ENCODE measurements at places on chromosomes 13 and 19.

- no peak for DNase-seq
These were observed 620.0 kb upstream of the ATXN8OS start for GRCh38 chr13:69487576-69487975.

DNA sequence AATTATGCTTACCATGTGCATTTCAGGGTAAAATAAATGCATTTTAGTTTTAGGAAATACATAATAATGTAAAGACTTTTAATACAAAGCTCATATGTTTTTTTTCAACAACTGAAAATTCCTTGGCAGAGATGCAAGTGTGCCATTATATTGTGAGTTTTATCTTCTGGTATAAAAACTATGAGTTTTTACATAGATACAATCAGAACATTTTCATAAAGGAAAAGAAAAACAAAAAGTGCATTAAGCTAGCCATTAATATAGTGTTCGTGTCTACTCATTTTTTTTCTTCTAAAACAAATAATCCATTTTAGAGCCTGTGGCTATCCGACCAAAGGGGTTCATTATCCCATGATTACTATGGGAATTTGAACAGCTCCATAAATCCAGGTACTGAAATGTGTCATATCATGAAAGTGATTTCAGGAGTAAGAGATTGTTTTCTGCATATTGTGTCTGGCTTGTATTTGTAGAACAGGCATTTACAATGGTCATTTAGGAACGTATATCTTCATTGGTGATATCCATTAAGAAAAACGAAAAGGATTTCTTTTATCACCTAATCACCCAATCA, 236.9 kb upstream of the SLC10A2 start:
- no peak for DNase-seq

DNA sequence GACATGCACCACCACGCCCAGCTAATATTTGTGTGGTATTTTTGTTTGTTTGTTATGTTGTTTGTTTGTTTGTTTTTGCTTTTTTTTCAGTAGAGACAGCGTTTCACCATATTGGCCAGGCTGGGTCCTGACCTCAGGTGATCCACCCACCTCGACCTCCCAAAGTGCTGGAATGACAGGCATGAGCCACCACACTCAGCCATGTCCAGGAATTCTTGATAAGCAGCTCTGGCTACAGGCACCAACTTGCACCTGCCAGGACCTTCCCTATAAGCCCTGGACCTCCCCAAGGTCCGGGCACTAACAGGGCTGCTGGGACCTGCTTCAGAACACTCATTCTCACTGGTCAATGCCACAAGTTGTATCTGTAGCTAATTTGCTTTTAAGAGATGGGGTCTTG, 48.7 kb downstream of the TINCR start:
- no peak for DNase-seq

GRCh38 chr19:4256563-4256962, 9.7 kb downstream of the YJU2 start:
- DNase-seq, result no peak

- DNase-seq, result peak; percentile 34
These were observed 7.2 kb downstream of the WDR18 start for GRCh38 chr19:991174-991931.

- no peak for DNase-seq
These were observed 57.3 kb downstream of the EFNB2 start for GRCh38 chr13:106478116-106478515.

DNA sequence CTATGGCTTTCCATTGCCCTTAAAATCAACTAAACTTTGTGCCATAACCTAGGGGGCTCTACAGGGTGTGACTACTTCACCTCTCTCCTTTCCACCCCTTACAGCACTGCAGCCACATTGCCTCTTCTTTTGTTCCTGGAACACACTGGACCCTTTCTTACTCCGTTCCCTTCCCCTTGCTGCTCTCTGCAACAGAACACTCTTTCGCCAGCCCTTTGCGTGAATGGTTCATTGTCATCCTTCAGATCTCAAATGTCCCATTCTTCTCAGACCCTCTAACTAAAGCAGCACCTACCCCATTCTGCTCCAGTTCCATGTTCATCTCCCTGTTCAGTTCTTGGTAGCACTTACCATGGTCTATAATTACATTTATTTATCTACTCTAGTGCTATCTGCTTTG, 208.3 kb downstream of the OXGR1 start:
- no peak for DNase-seq

GRCh38 chr19:38949580-38950367, 19.0 kb downstream of the MRPS12 start:
- peak; percentile 82 for DNase-seq

DNA sequence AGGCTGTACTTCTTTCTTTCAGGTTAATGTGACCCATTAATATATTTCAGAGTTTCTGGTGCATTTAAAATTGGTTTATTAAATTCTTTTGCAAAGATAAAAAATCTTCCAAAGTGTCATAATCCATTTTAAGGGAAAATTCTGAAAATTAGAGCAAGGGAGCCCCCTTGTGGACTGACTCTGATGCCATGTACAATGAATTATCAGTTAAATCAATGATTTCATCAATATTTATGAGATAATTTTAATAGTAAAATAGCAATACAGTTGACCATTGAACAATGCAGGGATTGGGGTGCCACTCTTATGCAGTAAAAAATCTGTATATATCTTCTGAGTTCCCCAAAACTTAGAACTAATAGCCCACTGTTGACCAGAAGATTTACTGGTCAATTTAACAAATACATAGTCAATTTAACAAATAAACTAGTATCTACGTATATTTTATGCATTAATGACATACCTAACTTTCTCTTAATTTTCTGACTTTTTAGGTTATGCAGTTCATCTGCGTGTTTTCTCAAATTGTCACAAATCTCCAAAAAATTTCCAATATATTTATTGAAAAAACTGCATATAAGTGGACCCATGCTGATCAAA, 479.1 kb upstream of the MIR17HG start:
- no peak for DNase-seq

- DNase-seq, result peak; percentile 72
These were observed at the start of gene PLPPR2 for GRCh38 chr19:11355160-11356073. Gene PLPPR2, plus strand, starts transcription at chr19:11355432. Its CDS starts 2,242 bp downstream, at chr19:11357674.

GRCh38 chr13:79149210-79149609, 256.8 kb downstream of the RBM26 start:
- no peak for DNase-seq

- peak; percentile 65 for DNase-seq
These were observed 17.4 kb upstream of the KCTD12 start for GRCh38 chr13:76903544-76904162.

DNA sequence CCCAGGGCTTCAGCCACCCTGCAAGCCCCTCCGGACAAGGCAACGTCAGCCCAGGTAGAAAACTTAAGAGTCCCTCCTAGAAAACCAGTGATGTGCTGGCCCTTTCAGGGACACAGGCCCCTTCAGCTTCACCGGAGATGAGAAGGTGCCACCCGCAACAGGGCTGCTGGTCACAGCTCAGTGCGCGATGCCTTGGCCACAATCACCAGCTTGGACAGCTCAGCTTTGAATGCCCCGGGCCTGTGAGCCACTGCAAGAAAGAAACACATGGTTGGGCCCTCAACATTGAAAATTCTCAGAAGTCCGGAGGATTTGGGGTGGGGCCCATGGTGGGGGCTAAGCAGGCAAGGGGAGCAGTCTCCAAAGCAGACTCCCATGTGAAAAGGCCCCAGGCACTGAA, 12.3 kb downstream of the MYDGF start:
- no peak for DNase-seq

GRCh38 chr13:76708138-76708688, 178.0 kb downstream of the KCTD12 start:
- no peak for DNase-seq

GRCh38 chr19:47643281-47643680, 34.3 kb downstream of the BICRA start:
- no peak for DNase-seq

DNA sequence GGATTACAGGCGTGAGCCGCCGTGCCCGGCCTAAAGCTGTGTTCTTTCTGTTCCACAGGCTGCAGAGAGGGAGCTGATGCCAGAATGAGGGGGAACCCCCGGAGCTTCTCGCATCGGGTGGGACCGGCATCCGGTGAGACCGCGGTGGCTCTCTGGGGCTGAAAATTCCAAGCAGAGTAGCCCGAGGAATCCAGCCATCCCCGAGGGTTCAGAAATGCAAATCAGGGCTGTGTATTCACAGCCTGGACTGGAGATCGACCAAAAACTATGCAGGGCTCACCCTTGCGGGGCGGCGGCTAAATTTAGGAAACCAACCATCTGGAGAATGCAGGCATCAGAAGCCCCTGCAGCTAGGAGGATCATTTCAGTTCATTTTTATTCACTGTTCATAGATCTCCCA, 99.2 kb downstream of the GNG7 start:
- no peak for DNase-seq

GRCh38 chr13:26660185-26660584, 100.4 kb downstream of the GPR12 start:
- no peak for DNase-seq

GRCh38 chr19:5615756-5616327, 6.7 kb downstream of the SAFB2 start:
- DNase-seq, result no peak

DNA sequence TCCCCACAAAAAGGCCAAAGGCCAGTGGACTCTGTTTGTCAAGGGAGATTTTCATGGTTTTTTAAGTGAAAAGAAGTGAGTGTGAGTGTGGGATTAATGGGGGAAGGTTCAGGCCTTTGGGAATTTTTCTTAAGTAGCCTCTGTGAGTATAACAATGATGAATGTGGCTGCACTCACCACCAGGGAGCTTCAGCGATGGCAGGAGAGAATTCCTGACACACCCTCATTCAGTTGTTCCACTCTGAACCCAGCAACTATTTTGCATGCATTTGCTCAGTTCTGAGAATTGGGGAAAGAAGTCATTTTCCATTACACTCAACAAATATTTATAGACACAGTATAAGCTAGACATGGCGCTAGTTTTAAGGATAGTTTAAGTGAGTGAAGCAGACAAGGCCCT, 117.9 kb downstream of the CCNA1 start:
- no peak for DNase-seq

- no peak for DNase-seq
These were observed 30.4 kb downstream of the COL4A1 start for GRCh38 chr13:110276553-110276950.

DNA sequence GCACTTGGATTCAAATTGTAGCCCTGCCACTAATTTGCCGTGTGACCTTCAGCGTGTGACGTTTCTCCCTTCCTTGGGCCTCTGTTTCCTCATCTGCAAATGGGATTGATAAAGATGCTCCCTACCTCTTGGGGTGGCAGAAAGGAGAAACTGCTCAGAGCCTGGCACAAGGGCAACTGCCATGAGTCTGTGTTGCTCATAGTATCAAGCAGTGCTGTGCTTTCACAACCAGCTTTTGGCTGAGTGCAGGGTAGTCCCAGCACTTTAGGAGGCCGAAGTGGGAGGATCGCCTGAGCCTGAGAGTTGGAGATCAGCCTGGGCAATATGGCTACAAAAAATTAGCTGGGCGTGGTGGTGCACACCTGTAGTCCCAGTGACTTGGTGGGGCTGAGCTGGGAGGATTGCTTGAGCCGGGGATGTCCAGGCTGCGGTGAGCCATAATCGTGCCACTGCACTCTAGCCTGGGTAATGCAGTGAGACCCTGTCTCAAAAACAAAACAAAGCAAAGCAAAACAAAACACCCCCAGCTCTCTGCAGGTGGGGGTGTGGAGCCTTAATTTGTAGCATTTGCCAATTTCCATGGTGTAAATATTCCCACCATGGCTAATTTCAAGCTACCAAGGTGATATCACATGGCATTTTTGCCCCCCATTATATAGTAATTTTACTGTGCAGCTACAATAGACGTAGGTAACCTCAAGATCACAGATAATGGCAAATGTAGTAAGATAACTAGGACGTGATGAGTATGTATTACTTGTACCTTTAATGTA, 1.6 kb upstream of the MARK4 start:
- no peak for DNase-seq

DNA sequence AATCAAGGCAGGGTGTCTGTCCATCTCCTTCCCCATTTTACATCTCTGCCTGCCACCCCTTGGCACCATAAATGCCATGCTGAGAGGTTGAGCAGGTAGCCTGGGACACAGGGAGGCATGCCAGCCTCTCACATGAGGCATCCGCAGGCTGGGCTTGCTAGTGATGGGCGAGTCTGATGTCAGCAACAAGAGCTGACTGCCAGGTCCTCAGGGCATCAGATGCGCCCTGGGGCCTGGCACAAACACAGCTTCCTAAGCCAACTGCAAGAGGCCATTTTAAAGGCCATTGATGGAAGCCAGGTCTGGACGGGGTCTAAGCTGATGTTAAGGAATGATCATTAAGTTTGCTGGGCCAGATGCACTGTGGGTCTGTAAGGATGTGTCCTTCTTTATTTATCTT, 34.6 kb downstream of the MYH14 start:
- no peak for DNase-seq

DNA sequence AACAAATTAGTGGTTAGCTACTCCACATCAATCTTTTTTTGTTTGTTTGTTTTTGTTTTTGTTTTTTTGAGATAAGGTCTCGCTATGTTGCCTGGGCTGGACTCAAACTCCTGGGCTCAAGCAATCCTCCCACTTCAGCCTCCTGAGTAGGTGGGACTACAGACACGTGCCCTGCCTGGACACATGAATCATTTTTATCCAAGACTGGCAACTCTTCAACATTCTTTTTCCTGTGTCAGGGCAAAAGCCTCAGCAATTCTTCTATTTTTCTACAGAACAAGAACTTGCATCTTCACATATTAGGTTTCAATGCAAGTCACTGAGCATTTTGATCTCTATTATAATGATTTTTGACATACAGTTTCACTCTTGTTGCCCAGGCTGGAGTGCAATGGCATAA, 76.8 kb upstream of the LRCH1 start:
- DNase-seq, result no peak

DNA sequence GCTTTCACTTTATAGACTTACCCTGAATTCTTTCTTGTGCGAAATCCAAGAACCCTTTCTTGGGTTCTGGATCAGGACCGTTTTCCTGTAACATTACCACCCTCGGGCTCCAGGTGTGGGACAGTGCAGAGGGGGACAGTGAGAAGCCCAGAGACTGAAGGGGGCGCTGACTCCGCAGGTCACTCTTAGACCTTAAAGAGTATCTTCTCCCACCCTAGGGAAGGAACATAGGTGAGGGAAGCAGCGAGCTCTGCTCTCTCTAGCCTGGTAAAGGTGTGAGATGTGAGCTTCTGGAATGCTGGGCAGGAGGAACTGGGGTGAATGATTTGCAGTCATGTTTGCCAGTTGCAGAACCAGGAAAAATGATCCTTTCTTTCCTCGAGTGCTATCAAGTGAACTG, 80.8 kb upstream of the ZNF507 start:
- DNase-seq, result no peak

GRCh38 chr13:43433691-43434141, 353.1 kb downstream of the ENOX1 start:
- DNase-seq, result no peak

GRCh38 chr13:97878431-97879375, 74.8 kb upstream of the IPO5 start:
- DNase-seq, result no peak

- DNase-seq, result no peak
These were observed 353 bp downstream of the ENOX1 start for GRCh38 chr13:43786472-43786765.

DNA sequence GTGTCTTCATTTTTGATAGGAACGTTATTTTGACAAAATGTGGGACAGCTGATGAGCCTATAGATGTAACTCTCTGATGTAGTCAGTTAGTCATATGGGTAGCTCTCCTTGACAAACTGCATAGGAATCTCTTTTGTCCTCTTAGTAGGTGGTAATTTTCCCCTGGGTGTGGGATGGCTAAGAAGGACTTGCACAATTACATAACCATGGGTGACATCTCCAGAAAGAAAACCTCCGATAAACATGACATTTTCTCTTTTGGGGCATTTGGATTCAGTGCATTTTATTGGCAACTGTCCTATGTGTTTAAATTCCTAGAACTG, 41.8 kb downstream of the IGFL3 start:
- no peak for DNase-seq

- DNase-seq, result no peak
These were observed 195.2 kb downstream of the KLF12 start for GRCh38 chr13:73939071-73939380.

Data from stimulated activated CD4-positive, alpha-beta T cell treated with anti-CD3 and anti-CD28 coated beads, Interleukin-1b, Interleukin-23, amount 100 ng/mL, for 4 hours (primary cell).